Fibroblast of villous mesenchyme (primary cell): ENCODE measurements at places on chromosomes 12 and 14. TPM values are rescaled to one million over a fixed set of nuclear protein-coding genes. Genes with fewer than 3 reads are reported as not detected.

- no peak for DNase-seq
Measured at GRCh38 chr14:77270361-77271112, 469 bp downstream of the NGB start.

GRCh38 chr12:32755654-32756475 lies at the start of gene YARS2:
YARS2 (minus strand) TSS chr12:32755897; CDS start chr12:32755874, 23 bp downstream.
- peak; percentile 97 for DNase-seq

- DNase-seq: no peak
Measured at GRCh38 chr14:103696070-103696402, 19.2 kb downstream of the XRCC3 start.

- DNase-seq: peak; percentile 7
Measured at GRCh38 chr14:100578552-100578951, 8.7 kb downstream of the BEGAIN start.

GRCh38 chr12:20482491-20483054 lies 114.2 kb downstream of the PDE3A start:
- DNase-seq: no peak

GRCh38 chr12:31306866-31307265 lies 19.1 kb downstream of the SINHCAF start:
- DNase-seq: peak; percentile 45

GRCh38 chr12:81095501-81096232 lies 17.8 kb downstream of the ACSS3 start:
- DNase-seq: no peak

- DNase-seq: no peak
Measured at GRCh38 chr12:75699728-75700496, 188.5 kb upstream of the KRR1 start.

GRCh38 chr14:42944284-42944683 lies 1337.6 kb downstream of the LRFN5 start:
- peak; percentile 10 for DNase-seq

GRCh38 chr14:50741567-50741966 lies 73.5 kb upstream of the SAV1 start:
- DNase-seq: peak; percentile 59

- DNase-seq: no peak
Measured at GRCh38 chr14:34668111-34668510, 38.2 kb upstream of the SNX6 start.

- DNase-seq: no peak
Measured at GRCh38 chr14:41916313-41916712, 309.6 kb downstream of the LRFN5 start.

GRCh38 chr14:70009961-70010360 lies 130.7 kb downstream of the SMOC1 start:
- DNase-seq: no peak

DNA sequence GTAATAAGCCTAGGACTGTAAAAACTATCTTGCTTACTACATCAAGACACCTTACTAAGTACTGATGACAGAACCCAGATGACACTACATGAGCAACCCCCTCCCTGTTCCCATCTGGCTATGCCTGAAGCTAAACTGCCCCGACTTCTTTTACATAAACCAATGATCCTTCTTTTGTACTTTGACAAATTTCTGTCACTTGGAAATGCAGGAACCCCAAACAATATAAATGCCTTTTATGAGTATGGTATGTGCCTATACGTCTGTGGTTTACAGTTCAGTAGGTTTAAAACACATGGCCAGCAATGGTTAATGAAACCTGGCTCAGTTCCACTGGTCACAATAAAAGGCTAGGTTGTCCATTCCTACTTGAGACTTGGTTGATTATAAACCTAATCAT lies 6.1 kb downstream of the SYCP3 start:
- DNase-seq: peak; percentile 61

DNA sequence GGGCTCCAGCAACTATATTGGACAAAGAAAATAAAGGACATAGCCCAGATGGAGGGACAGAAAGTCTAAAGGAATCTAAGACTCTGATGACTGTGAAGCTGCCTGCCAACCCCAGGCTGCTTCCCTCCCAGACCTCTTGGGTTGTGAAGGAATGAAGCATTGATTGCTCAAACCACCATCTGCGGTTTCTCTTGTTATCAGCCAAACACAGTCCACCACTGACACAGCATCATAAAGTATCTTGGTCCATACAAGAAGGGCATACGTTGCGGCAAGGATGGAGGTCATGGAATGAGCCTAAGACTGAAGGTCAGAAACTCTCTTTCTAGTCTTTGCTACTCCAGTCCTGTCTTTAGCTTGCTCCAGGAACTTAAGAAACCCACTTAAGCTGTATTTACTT lies 58.5 kb upstream of the PLXNC1 start:
- DNase-seq: peak; percentile 88

- DNase-seq: no peak
Measured at GRCh38 chr12:38587594-38587993, 271.0 kb downstream of the ALG10B start.

- DNase-seq: peak; percentile 68
Measured at GRCh38 chr12:78120866-78121560, 290.3 kb downstream of the NAV3 start.

DNA sequence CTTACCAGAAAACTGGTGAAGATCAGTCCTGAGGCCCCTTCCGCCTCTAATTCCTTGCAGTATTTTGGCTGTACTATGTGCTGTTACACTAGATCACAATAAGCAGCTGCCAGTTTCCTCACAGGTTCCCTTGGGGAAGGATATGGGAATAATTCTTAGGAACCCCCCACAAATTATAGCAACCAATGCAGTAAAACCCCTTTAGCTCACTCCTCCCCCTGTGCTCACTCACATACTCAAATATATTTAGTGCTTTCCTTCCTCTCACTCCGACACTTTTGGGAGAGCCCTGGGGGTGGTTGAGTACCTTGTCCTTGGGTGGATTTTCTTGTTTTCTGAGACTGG lies 162.7 kb downstream of the ETV6 start:
- DNase-seq: no peak

GRCh38 chr12:127282786-127283565 lies 984.0 kb upstream of the TMEM132C start:
- DNase-seq: no peak

GRCh38 chr12:120971299-120972180 lies 6.8 kb upstream of the HNF1A start:
- DNase-seq: peak; percentile 67

- DNase-seq: no peak
Measured at GRCh38 chr14:99245564-99246511, 26.2 kb downstream of the BCL11B start.

- DNase-seq: no peak
Measured at GRCh38 chr14:28502517-28502916, 264.1 kb upstream of the FOXG1 start.

DNA sequence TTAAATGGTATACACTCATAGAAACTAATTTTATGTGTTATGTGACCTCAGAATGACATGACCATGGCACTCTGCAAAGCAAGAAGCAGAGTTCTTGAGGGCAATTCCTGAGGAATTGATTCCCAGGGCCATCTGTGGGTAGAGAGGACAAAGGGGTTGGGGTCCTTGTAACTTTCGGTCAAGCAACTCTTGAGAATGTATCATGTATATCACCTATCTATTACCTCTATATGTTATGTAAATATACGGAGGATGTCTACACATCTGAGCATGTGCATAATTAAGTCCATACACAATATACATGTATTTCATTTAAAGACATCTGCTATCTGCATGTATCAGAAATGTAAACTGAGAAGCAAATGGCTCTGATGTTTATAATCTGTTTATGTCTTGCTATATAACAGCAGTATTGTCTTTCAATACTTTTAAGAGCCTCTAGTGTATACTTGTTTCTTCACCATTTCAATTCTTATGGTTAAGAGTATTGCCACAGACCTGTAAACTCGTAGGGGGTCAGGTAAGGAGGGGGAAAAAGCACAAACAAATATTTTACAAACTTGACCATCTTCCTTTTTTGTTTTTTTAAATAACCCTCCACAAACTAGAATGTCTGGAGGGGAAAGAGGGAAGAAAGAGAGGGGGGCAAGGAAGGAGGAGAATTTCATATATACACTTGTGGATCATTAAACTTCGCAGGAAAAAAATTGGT lies 4.5 kb downstream of the FOXA1 start:
- DNase-seq: no peak

DNA sequence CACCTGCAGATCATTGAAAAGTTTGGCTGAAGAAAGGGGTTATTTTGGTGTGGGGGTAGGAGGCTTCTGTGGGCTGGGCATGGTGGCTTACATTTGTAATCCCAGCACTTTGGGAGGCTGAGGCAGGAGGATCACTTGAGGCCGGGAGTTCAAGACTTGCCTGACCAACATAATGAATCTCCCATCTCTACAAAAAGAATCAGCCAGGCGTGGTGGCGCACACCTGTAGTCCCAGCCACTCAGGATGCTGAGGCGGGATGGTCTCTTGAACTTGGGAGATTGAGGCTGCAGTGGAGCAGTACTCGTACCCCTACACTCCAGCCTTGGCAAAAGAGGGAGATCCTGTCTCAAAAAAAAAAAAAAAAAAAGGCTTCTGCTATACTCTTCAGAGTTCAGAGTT lies 7.0 kb downstream of the DDIT3 start:
- DNase-seq: no peak

GRCh38 chr12:24304285-24304684 lies 354.8 kb upstream of the SOX5 start:
- no peak for DNase-seq

Gene KLRC1
- not detected in 2 replicates for total RNA-seq

Gene NKX2-1
- not detected in 2 replicates for total RNA-seq

Gene LRP1-AS
- not detected in 2 replicates for total RNA-seq

Gene SLCO1A2
- 0.32 and 0.86 TPM in 2 replicates for total RNA-seq

Gene SAMD15
- 1.3 and 1.6 TPM in 2 replicates for total RNA-seq

Gene SDR9C7
- total RNA-seq: not detected in 2 replicates

Gene MUCL1
- total RNA-seq: not detected in 2 replicates

Gene PLEKHA5
- 31.6 and 37.1 TPM in 2 replicates for total RNA-seq

Gene IPO8
- total RNA-seq: 26.7 and 35.4 TPM in 2 replicates

Gene FAM222A
- total RNA-seq: 0.32 and 0.43 TPM in 2 replicates

Gene KERA
- not detected in 2 replicates for total RNA-seq

Gene KLHDC2
- total RNA-seq: 63.0 and 73.1 TPM in 2 replicates

Gene SLC8A3
- under 0.01 TPM in 1 of 2 replicates, not detected in the other for total RNA-seq

Gene KANSL2
- total RNA-seq: 55.4 and 60.5 TPM in 2 replicates

Gene ANAPC7
- 35.4 and 57.4 TPM in 2 replicates for total RNA-seq

Gene ERP27
- total RNA-seq: not detected in 2 replicates

Gene SIX6
- not detected in 2 replicates for total RNA-seq

Gene JDP2
- 36.4 and 51.4 TPM in 2 replicates for total RNA-seq
